ENCODE measurements at places on chromosomes 1 and 21.

- DNase-seq = peak; percentile 47
- H3K27ac ChIP-seq = no peak overlapping the region
- H3K4me3 ChIP-seq = no peak overlapping the region
- H3K27me3 ChIP-seq = no peaks in the 10 kb centered on the region
- H3K36me3 ChIP-seq = no peaks in the 10 kb centered on the region
Observed at GRCh38 chr1:41547781-41548560, 63.5 kb upstream of the EDN2 start.

GRCh38 chr1:5551274-5551975, 440.8 kb downstream of the NPHP4 start:
- no peak overlapping the region for H3K27ac ChIP-seq
- no peaks in the 10 kb centered on the region for H3K36me3 ChIP-seq
- H3K27me3 ChIP-seq = no peaks in the 10 kb centered on the region
- H3K4me3 ChIP-seq = no peak overlapping the region

DNA sequence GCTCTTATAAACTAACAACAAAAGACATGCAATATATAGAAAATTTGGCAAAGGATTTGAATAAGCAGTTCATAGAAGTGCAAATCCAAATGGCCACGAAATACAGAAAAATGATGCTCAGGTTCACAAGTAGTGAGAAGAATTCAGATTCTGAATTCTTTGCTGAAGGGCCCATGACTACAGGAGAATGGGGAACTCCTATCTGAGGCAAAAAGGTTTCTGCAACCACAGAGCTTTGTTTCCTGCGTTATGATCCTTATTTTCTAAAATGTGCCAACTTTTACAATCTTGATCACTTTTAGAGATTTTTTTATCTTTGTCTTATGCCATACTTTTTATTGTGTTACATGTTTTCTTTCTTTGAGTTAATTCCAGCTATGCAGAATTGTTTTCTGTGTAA, 91.3 kb downstream of the ITSN1 start:
- H3K4me3 ChIP-seq = no peak overlapping the region
- no peak overlapping the region for H3K27ac ChIP-seq
- no peaks in the 10 kb centered on the region for H3K4me1 ChIP-seq
- no peaks in the 10 kb centered on the region for H3K27me3 ChIP-seq

DNA sequence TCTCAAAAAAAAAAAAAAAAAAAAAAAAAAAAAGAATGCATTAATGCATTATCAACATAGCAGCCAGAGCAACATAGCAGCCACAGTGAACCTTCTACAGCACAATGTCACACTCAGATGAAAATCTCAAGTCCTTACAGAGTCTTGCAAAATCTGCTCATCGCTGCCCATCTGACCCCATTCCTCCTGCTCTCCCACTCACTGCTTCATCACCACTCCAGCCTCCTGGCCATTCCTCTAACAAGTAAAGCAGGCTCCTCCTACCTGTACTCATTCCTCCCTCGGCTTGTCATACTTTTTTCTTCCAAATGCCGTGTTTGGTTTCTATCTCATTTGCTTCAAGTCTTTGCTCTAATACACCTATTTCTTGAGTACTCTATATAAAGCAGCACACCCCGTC, 29.5 kb downstream of the BRINP2 start:
- H3K27ac ChIP-seq = no peak overlapping the region
- no peaks in the 10 kb centered on the region for H3K4me1 ChIP-seq
- H3K4me3 ChIP-seq = no peak overlapping the region

- no peaks in the 10 kb centered on the region for H3K27me3 ChIP-seq
- no peak for DNase-seq
- peaks cover 47% of the 10 kb centered on the region for H3K4me1 ChIP-seq
- no peak overlapping the region for H3K4me3 ChIP-seq
- H3K36me3 ChIP-seq = no peaks in the 10 kb centered on the region
- no peak overlapping the region for H3K27ac ChIP-seq
Observed at GRCh38 chr1:25026730-25027450, 96.8 kb upstream of the RUNX3 start.

DNA sequence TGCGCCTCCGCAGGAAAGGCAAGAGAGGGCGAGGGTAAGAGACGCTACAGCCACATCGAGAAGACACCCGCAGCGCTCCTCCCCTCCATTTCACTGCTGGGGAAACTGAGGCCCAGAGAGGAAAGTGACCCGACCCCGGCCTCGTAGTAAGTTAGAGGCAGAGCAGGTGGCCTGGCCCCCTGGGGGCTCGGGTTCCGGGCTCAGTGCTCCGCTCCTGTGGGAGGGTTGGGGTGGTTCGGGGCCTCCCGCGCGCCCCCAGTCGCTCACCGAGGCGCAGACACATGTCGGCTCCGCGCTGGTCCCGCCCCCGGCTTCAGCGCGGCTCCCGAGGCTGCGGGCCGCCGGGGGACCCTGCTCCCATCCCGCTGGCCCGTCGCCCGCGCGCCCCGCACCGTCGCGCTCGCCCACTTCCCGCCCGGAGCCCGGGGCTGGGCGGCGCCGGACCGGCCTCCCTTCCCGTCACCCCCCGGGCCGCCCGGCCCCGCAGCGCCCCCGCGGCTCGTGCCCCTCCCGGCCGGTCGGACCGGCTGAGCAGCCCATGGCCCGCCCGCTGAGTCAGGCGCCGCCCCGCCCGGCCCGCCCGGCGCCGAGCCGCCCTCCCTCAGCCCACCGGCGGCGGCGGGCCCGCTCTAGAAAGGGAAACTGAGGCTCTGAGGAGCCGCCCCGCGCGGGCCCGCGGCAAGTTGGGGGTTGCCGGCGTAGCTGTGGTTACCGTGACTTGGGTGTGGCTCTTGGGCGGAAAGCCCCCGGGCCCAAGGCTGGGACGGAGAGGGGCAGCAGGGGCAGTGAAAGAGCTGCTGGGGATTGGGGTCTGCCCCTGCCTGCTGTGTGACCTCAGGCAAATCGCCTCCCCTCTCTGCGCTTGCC, at the start of gene TMEM54:
Gene TMEM54 (minus strand): TSS at position 434 of the 867 bp plus-strand sequence. CDS start 151 bp downstream, at position 283.
- peak within 1 kb of the TSS; percentile 11 for H3K27ac ChIP-seq
- H3K4me3 ChIP-seq = peak within 1 kb of the TSS; percentile 43
- peaks cover 15% of the 10 kb centered on the region for H3K4me1 ChIP-seq
- peaks cover 50% of the 10 kb centered on the region for H3K27me3 ChIP-seq

GRCh38 chr1:185837711-185838110, 103.5 kb downstream of the HMCN1 start:
- H3K4me1 ChIP-seq = no peaks in the 10 kb centered on the region
- no peak overlapping the region for H3K4me3 ChIP-seq
- H3K27ac ChIP-seq = no peak overlapping the region
- no peaks in the 10 kb centered on the region for H3K36me3 ChIP-seq
- H3K27me3 ChIP-seq = no peaks in the 10 kb centered on the region

DNA sequence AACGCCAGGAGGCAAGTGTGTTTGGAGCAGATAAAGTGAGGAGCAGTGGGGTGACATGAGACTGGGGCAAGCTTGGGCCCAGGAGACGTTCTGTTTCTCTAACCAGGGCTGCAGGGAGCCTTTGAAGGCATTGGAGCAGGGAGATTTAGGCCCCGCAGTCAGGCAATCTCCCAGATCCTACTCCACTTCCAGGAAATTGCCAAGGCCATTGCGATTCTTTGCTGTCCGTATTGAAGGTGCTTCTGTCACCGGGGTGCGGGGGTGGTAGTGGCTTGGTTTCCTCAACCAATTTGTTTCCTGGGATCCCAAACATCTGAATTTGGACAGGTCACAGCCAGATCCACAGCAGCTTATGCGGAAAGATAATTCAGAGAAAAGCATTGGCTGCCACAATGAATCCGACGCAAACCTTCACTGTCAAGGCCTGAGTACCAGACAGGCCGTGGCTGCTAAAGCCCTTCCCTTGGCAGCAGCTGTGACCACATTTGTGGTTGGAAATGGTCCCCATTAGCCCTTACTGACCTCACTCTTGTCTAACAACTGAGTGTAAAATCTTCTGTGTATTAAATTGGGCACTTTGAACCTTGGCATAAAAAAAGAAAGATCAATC, 385.6 kb downstream of the PTPRU start:
- no peak for DNase-seq
- peaks cover 3% of the 10 kb centered on the region for H3K27me3 ChIP-seq
- no peak overlapping the region for H3K4me3 ChIP-seq
- no peaks in the 10 kb centered on the region for H3K4me1 ChIP-seq
- no peak overlapping the region for H3K27ac ChIP-seq

DNA sequence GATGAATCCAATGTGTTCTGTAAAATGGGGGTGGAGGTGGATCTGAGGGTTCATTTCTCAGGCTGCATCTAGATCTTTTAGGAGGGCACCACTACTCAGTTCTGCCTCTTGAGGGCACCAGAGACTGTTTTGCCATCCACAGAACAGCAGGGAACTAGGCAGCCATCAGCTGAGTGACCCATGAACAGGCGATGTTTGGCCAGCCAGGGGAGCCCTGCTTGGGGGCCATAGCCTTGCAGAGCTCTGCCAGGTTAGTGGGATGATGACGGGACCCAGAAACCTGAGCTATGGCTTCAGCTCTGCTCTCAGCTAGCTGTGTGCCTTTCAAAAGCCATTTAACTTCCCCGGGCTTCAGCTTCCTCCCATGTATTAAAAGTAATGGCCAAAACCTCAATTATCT, 13.4 kb upstream of the NOS1AP start:
- no peaks in the 10 kb centered on the region for H3K36me3 ChIP-seq
- no peak overlapping the region for H3K4me3 ChIP-seq
- no peaks in the 10 kb centered on the region for H3K27me3 ChIP-seq
- no peaks in the 10 kb centered on the region for H3K4me1 ChIP-seq
- H3K27ac ChIP-seq = no peak overlapping the region

DNA sequence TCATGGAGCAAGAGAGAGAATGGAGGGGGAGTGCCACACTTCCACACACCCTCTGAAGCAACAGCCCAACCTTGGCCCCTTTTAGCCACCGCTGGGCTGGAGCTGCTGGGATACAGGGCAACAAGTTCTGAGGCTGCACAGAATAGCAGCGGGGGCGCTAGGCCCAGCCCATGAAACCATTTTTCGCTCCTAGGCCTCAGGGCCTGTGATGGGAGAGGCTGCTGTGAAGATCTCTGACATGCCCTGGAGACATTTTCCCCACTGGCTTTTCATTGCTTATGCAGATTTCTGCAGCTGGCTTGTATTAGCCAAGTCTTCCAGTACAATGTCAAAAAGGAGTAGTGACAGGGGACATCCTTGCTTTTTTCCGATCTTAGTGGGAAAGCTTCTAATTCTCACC, 202.3 kb upstream of the B3GALT2 start:
- H3K36me3 ChIP-seq = no peaks in the 10 kb centered on the region
- no peak for DNase-seq
- H3K27ac ChIP-seq = no peak overlapping the region
- H3K4me1 ChIP-seq = no peaks in the 10 kb centered on the region
- no peak overlapping the region for H3K4me3 ChIP-seq
- no peaks in the 10 kb centered on the region for H3K27me3 ChIP-seq

- no peaks in the 10 kb centered on the region for H3K36me3 ChIP-seq
- H3K4me3 ChIP-seq = no peak overlapping the region
- no peak overlapping the region for H3K27ac ChIP-seq
- H3K27me3 ChIP-seq = no peaks in the 10 kb centered on the region
- no peak for DNase-seq
Observed at GRCh38 chr1:56156971-56157876, 422.1 kb downstream of the PLPP3 start.

DNA sequence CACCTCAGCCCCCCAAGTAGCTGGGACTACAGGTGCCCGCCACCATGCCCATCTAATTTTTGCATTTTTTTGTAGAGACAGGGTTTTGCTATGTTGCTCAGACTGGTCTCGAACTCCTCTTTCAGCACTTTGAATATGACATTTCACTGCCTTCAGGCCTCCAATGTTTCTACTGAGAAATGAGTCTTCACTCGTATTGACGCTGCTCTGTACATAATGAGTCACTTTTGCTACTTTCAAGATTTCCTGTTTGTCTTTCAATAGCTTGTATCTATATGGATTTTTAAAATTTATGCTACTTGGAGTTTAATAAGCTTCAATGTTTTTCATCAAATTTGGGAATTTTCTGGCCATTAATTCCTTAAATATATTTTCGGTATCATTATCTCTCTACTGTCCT, 64.7 kb downstream of the GORAB start:
- H3K27me3 ChIP-seq = no peaks in the 10 kb centered on the region
- no peak overlapping the region for H3K27ac ChIP-seq
- no peak overlapping the region for H3K4me3 ChIP-seq
- no peaks in the 10 kb centered on the region for H3K36me3 ChIP-seq
- no peak for DNase-seq
- no peaks in the 10 kb centered on the region for H3K4me1 ChIP-seq

GRCh38 chr1:198220428-198220827, 63.6 kb downstream of the NEK7 start:
- no peaks in the 10 kb centered on the region for H3K36me3 ChIP-seq
- H3K27me3 ChIP-seq = no peaks in the 10 kb centered on the region
- H3K27ac ChIP-seq = no peak overlapping the region
- no peak overlapping the region for H3K4me3 ChIP-seq

GRCh38 chr1:28882009-28882628, 32.2 kb upstream of the EPB41 start:
- no peaks in the 10 kb centered on the region for H3K27me3 ChIP-seq
- DNase-seq = peak; percentile 92
- H3K4me1 ChIP-seq = peaks cover 39% of the 10 kb centered on the region
- H3K4me3 ChIP-seq = no peak overlapping the region
- no peak overlapping the region for H3K27ac ChIP-seq

DNA sequence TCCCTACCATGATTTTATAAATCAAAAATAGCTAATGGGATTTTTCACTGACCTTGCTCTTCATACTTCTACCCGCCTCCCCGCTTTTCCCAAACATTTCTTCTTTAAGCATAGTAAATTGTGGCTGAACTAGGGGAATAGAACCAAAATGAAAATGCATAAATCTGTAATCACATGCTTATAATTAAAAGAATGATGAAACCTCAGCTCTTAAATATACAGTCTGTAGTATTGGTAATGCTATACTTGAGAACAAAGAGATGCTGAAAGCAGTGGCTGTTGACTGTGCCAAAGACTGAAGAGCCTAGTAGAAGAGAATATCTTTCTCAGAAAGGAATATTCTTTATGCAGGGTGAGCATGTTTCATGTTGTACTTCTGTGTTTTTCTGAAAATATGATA, 249.1 kb downstream of the GREM2 start:
- no peaks in the 10 kb centered on the region for H3K4me1 ChIP-seq
- no peak overlapping the region for H3K27ac ChIP-seq
- no peaks in the 10 kb centered on the region for H3K36me3 ChIP-seq
- no peak for DNase-seq

GRCh38 chr1:28365864-28366263, 3.7 kb upstream of the PHACTR4 start:
- no peaks in the 10 kb centered on the region for H3K36me3 ChIP-seq
- H3K27ac ChIP-seq = no peak overlapping the region
- H3K27me3 ChIP-seq = no peaks in the 10 kb centered on the region
- no peak overlapping the region for H3K4me3 ChIP-seq
- H3K4me1 ChIP-seq = peaks cover 5% of the 10 kb centered on the region
- DNase-seq = no peak

DNA sequence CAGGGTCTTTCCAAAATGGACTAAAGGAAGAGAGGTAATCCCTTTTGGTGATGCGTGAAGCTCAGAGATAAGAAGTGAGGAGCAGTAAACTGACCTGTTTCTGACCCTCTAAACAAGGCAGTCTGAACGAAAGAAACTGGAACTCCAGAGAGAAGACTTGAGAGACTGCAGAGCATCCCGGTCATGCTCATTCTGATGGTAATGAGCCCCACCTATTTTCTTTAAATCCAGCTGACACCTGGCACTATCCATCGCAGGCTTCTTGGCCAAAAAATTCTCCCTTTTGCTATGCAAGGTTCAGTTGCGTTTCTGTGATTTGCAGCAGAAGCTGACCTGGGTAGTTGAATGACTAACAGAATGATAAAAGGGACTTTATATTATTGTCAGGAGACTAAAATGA, 105.9 kb upstream of the KCNK2 start:
- H3K27ac ChIP-seq = no peak overlapping the region
- no peaks in the 10 kb centered on the region for H3K4me1 ChIP-seq
- DNase-seq = no peak
- no peaks in the 10 kb centered on the region for H3K27me3 ChIP-seq
- no peak overlapping the region for H3K4me3 ChIP-seq
- no peaks in the 10 kb centered on the region for H3K36me3 ChIP-seq

Measured in spleen (tissue), 13 donors.